ENCODE measurements at places on chromosomes 13 and 19.

- no peak for DNase-seq
Observed at GRCh38 chr19:36847968-36848367, 2.7 kb upstream of the ZNF345 start.

GRCh38 chr13:78876915-78877549, 218.1 kb upstream of the OBI1 start:
- DNase-seq = no peak

DNA sequence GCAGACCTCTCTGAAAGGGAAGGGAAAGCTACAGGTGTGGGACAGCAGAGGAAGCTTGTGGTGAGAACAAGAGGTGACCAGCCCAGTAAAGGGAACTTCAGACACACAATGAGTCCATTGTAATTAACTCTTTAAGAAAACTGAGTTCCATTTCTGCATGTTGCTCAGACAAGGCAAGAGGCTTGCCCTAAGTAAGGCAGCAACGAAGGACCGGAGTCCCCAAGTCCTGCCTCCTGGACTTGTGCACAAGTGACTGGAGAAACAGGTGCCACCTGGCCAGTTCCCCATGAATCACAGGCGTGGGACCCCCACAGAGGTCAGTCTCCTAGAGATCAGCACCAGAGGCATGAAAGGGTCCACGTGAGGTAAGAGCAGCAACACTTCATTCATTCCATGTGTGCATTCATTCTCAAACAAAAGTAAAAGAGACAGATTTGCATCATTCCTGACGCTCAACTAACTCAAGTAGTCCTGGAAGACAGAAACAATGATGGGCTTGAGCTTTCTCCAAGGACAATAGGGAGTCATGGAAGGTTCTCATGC, 14.7 kb upstream of the SIGLEC6 start:
- DNase-seq = no peak

DNA sequence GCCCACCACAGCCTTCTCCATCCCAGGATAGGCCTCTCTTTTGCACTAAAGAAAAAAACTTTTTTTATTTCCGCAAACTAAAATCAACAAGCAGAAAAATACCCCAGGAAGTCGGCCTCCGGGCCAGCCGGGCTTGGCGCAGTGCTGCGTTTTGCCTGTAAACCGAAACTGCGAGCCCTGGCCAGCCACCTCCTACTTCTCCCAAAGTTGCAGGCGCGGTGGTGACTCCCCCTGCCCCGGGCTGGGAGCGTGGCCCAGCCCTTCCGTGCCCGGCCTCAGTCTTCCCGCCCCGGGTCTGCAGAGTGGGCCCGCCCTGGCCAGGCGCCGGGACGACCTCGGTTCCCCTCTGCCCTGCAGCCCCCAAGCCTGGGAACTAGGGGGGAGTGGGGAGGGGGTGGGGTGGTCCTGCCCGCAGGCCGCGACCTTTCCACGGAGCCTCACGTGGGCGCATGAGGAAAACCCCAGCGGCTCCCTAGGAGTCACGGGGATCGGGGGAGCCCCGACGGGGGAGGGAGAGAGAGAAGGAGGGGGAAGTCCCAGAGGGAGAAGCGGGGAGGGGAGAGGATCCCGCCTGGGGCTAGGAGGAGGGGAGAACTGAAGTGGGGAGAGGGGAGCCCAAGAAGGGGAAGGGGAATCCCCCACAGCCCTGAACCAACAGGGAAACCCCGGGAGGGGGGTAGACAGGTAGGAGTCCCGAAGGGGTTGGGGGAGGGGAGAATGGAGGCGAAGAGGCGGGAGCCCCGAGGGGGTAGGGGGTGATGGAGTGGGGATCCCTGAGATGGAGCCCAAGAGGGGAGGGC, 3.0 kb downstream of the GADD45B start:
- no peak for DNase-seq

All from NCI-H2171 (cell line).